A549 treated with ZK216348 at 1 μM for 4 hours (cell line): ENCODE measurements at places on chromosomes 16 and 17. TPM values are rescaled to one million over a fixed set of nuclear protein-coding genes. Genes with fewer than 3 reads are reported as not detected.

C16orf82 gene
- total RNA-seq = not detected in 5 replicates

RBFOX1 gene
- total RNA-seq = not detected in 5 replicates

HNF1B gene
- total RNA-seq = 17.9 to 24.3 TPM (median 22.8 TPM) in 5 replicates

MC1R gene
- total RNA-seq = 4.5 to 7.3 TPM (median 7.1 TPM) in 5 replicates

TEKT5 gene
- total RNA-seq = not detected in 5 replicates

FBXO39 gene
- total RNA-seq = not detected in 5 replicates

UBFD1 gene
- 32.6 to 69.2 TPM (median 54.2 TPM) in 5 replicates for total RNA-seq

ABCC6 gene
- total RNA-seq = 0.60 to 1.6 TPM (median 0.79 TPM) in 5 replicates

UTS2R gene
- not detected in 5 replicates for total RNA-seq

MGAT5B gene
- 13.1 to 25.1 TPM (median 22.7 TPM) in 5 replicates for total RNA-seq

GCSH gene
- 36.3 to 63.7 TPM (median 52.9 TPM) in 5 replicates for total RNA-seq
